Cardiac ventricle fibroblast (primary cell): ENCODE measurements at places on chromosomes 4 and X. TPM values are rescaled to one million over a fixed set of nuclear protein-coding genes. Genes with fewer than 3 reads are reported as not detected.

HSFX1 gene
- 0.24 and 0.56 TPM in 2 replicates for total RNA-seq

NPNT gene
- under 0.01 and 0.29 TPM in 2 replicates for total RNA-seq

MED14 gene
- 19.8 and 19.9 TPM in 2 replicates for total RNA-seq

CT47B1 gene
- total RNA-seq, result not detected in 2 replicates

GBA3 gene
- not detected in 2 replicates for total RNA-seq

CYLC1 gene
- not detected in 2 replicates for total RNA-seq

CT55 gene
- total RNA-seq, result not detected in 2 replicates

SMARCA5 gene
- total RNA-seq, result 26.6 and 26.9 TPM in 2 replicates

CLDN34 gene
- not detected in 2 replicates for total RNA-seq

TMEM47 gene
- 33.0 and 34.2 TPM in 2 replicates for total RNA-seq

ZCCHC18 gene
- 0.49 TPM in 1 of 2 replicates, not detected in the other for total RNA-seq

EDA gene
- total RNA-seq, result 0.50 and 0.68 TPM in 2 replicates

SLC4A4 gene
- total RNA-seq, result 0.54 and 0.56 TPM in 2 replicates

CLGN gene
- 6.8 TPM in 1 of 2 replicates, not detected in the other for total RNA-seq

BST1 gene
- total RNA-seq, result 4.9 and 9.5 TPM in 2 replicates

UGT2B10 gene
- not detected in 2 replicates for total RNA-seq

DMD gene
- 20.4 and 27.4 TPM in 2 replicates for total RNA-seq

GAGE12H gene
- total RNA-seq, result not detected in 2 replicates

MSL3 gene
- 17.5 and 32.7 TPM in 2 replicates for total RNA-seq

SLC16A2 gene
- total RNA-seq, result 17.5 and 17.6 TPM in 2 replicates

ERVMER34-1 gene
- not detected in 2 replicates for total RNA-seq

PNMA5 gene
- not detected in 2 replicates for total RNA-seq

ZAR1 gene
- total RNA-seq, result not detected in 2 replicates

MAGEB10 gene
- total RNA-seq, result not detected in 2 replicates

FAM9B gene
- not detected in 2 replicates for total RNA-seq

F11 gene
- not detected in 2 replicates for total RNA-seq

RBM46 gene
- 0.20 TPM in 1 of 2 replicates, not detected in the other for total RNA-seq

TMPRSS11A gene
- not detected in 2 replicates for total RNA-seq

CLTRN gene
- total RNA-seq, result 0.10 and 0.12 TPM in 2 replicates

UCP1 gene
- total RNA-seq, result not detected in 2 replicates

KCNIP4 gene
- total RNA-seq, result not detected in 2 replicates

TACR3 gene
- total RNA-seq, result not detected in 2 replicates

PTCHD1 gene
- total RNA-seq, result 0.05 and 0.06 TPM in 2 replicates

MAGED4 gene
- total RNA-seq, result 46.9 and 52.6 TPM in 2 replicates

CTAG2 gene
- not detected in 2 replicates for total RNA-seq

IGFBP7 gene
- 2,633 and 2,649 TPM in 2 replicates for total RNA-seq

CXCL8 gene
- 9.1 and 11.1 TPM in 2 replicates for total RNA-seq

HAUS3 gene
- 4.2 and 12.6 TPM in 2 replicates for total RNA-seq

TRPC5OS gene
- total RNA-seq, result not detected in 2 replicates

SLC6A14 gene
- not detected in 2 replicates for total RNA-seq

SRD5A3 gene
- total RNA-seq, result 15.0 and 17.4 TPM in 2 replicates

IGSF1 gene
- total RNA-seq, result 0.05 TPM in 1 of 2 replicates, not detected in the other

PROM1 gene
- total RNA-seq, result not detected in 2 replicates

ATP5ME gene
- total RNA-seq, result 74.0 and 78.8 TPM in 2 replicates

MTMR8 gene
- total RNA-seq, result 0.15 and 0.56 TPM in 2 replicates

AASDH gene
- 6.1 and 6.4 TPM in 2 replicates for total RNA-seq

CAPN6 gene
- 0.05 TPM in 1 of 2 replicates, not detected in the other for total RNA-seq
